ENCODE measurements at places on chromosomes 2 and 18.
A peak's percentile ranks its signal among the peaks of the same experiment; 100 is the strongest.

DNA sequence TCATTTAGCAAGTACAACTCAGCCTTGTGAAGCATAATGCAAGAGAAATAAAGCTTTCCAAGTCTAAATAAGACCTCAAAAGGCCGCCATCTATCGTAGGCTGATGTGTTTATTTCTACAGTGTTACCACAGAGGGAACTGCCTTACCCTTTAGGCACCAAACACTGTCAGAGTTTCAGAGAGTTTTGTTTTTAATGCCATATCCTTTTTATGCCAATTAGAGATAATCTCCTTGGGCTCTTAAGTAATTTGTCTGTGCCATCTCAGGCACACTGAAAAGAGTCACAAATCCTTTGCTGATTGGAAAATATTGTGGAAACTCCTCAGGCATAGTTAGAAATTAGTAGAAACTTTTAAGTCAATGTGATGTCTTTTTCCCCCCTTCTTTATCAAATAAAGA lies 797.1 kb downstream of the SLC4A3 start:
- DNase-seq: no peak

DNA sequence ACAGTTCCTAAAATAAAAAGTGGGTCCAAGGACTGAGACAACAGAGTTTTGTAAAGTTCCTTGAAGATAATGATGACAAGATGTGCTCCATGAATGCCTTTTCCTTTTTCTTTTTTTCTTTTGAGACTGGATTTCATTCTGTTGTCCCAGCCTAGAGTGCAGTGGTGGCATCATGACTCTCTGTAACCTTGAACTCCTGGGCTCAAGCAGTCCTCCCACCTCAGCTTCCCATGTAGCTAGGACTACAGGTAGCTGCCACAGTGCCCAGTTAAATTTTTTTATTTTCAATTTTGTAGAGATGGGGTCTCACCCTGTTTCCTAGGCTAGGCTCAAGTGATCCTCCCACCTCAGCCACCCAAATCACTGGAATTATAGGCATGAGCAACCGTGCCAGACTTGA lies 16.1 kb upstream of the TTC27 start:
- DNase-seq: no peak

DNA sequence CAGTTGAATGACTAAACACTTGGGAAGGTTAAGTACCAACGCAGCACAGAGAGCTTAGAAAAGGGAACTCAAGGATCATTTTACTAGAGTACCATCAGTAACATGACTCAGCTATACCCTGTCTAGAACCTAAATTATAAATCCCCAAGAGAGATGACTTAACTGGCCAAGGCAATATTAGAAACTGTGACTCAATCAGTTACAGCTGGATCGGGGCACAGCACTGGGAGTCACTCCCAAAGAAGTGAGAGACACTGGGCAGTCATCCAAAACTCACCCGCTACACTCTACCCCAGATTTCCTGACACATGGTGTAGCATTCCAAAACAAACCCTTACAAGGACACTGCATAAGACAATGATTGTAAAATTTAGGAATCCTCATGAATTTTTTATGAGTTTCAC lies 17.7 kb downstream of the IWS1 start:
- DNase-seq: no peak

DNA sequence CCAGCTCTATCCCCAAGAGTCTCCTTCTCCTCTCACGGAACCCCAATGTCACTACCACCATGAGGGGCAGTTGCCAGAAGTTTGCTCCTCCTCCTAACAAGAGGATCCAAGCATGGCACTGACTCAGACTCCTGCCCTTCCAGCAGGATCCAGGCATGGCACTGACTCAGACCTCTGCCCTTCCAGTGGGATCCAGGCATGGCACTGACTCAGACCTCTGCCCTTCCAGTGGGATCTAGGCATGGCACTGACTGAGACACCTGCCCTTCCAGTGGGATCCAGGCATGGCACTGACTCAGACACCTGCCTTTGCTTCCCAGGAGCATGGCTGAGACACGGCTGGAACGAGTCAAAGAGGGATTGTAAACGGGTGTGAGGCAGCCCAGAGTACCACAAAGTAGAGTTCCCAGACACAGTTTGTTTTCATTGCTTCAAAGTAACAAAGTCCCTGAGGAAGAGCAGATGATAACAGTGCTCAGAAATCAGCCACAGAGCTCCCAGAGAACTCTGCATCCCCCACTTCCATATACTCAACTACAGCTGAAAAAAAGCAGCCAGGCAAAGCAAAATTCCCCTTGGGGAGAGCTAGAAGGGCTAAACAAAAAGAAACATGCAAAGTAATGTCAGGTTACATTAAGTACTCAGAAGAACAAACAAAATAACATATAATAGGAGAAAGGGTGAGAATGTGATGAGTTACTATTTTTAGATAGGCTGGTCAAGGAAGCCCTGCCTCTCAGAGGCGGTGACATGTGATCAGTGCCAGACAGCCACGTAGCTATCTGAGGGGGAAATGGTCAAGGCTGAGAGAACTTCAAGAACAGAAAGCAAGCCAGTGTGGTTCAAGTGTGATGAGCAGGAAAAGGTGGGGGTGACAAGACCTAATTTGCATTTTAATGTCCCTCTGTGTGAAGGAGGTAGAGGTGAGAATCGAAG lies 3.0 kb downstream of the BUB1 start:
- DNase-seq: peak; percentile 19

DNA sequence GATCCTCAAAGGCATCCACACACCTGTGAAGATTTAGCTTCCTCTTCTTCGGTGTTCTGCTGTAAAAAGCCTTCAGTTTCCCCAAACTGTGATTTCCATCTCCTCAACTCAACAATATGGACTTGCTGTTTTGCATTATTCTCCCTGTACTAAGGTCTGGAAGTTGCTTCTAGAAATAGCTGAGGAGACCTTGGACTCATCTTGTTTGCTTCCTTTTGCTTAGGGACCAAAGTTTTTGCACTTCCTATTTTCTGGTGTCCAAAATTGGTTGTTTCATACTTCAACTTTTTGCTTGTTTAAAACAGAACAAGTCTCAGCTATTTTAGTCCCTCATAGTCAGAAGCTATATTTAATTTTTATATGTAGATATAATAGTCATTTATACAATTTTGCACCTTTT lies 201.9 kb upstream of the COPS8 start:
- DNase-seq: no peak

DNA sequence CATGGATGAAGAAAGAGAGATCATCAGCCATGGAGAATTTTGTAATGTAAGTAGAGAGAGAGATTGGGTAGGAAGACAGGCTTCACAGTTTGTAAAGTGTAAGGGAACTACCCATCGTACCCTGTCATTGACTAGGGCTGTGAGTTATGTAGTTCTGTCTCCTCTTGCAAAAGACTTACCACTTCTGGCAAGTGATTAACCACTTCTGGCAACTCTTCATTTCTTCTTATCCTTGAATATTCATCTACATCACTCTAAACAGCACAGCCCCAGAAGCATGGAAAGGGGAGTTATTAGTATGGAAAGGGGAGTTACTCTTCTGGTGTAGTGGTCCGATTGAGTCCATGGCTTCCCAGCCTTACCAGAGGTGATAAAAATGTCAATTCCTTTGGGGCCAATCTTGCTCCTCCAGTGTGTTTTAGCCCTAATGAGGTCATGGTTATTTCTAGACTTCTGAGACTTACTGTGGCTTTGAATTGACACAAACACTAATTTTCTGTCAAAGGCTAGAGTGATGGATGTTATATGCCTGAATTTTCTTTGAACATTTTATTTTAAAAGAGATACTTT lies 52.0 kb downstream of the STAT1 start:
- DNase-seq: no peak
